Foreskin keratinocyte (primary cell): ENCODE measurements at places on chromosomes 3 and 15. TPM values are rescaled to one million over a fixed set of nuclear protein-coding genes. Genes with fewer than 3 reads are reported as not detected.

AMOTL2 gene
- 79.5 and 86.7 TPM in 2 replicates for total RNA-seq

GRCh38 chr15:84861781-84862180 lies 22.7 kb upstream of the SLC28A1 start:
- no peak for DNase-seq

DNA sequence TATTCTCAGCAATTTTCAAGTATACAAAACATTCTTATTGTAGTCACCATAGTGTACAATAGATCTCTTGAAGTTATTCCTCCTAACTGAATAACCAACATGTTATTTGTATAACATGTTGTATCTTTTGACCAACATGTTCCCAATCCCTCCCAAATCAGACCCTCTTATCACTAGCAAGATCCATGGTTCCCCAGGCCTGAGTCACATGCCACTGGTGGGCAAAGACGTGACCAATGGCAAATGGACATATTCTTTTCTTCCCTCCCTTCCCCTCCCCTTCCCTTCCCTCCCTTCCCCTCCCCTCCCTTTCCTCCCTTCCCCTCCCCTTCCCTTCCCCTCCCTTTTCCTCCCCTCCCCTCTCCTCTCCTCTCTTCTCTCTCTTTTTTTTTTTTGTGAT lies 45.4 kb downstream of the AMOTL2 start:
- no peak for DNase-seq

TRH gene
- not detected in 2 replicates for total RNA-seq

GRCh38 chr3:14319654-14320182 lies 82.7 kb upstream of the SLC6A6 start:
- peak; percentile 56 for DNase-seq

DNA sequence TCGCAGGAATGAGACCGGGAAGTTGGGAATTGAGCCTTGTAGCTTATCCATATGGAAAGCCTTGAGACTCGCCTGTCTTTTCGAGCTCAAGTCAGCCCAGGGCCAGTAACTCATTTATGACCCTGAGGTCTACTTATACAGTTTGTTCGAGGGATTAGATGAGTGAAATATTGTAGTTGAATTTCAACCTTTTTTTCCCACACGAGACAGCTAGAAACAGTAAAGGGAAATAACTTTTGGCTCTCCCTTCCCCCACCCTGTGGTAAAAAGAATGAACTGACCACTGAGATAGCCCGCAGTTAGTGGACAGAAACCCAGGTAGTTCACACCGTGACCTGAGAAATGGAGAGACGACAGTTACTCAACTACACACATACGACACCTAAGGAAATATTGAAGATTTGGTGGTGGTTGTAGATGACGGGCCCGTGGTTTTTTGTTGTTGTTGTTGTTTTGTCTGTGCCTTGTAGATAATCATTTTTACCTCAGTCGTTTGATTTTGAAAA lies 841 bp downstream of the EIF3J start:
- DNase-seq: peak; percentile 13

DBR1 gene
- total RNA-seq: 18.6 TPM in 2 replicates

DNA sequence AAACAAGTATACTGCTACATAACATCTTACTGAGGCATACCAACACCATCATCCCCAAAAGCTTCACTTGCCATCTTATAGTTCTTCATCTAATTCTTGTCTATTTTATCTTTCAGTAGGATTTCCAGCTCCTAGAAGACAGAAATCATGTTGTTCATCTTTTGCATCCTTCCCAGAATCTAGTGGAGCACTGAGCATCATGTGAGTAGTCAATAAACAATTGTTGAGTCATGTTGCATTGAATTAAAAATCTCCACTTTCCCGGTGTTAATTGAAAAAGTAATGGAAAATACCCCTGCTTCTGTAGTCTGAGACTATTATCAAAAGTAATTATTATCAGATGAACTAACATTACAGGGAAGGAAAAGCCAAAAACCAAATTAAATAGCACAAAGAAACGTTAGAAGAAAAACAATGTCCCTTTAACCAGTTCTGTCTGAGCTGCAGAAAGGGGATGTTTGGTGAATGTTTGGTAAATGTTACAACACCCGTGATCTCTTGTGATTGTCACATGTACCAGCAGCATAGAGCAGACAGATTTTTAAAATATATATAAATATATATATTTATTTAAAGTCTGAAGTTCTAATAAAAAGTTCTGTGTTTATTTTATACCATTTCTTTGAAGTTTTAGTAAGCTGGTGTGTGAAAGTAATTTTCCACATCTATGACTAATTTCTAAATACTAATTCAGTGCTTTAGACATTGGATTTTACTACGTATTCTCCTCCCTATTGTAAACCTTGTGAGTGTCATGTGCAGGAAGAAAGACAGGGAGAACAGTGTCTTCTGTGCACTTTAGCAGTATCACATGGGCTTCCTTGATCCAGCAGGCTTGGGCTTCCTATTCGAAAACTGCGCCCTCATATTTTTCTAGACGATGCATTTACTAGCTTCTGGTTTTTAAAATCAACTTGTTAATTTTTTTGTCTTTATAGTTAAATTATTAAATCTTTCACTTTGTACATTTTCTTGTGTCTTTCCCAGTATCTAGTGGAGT lies 85.6 kb downstream of the RAP2B start:
- no peak for DNase-seq

DPPA4 gene
- not detected in 2 replicates for total RNA-seq

GRCh38 chr15:80554560-80554959 lies 140.6 kb upstream of the ABHD17C start:
- no peak for DNase-seq

GRCh38 chr3:184937611-184938010 lies 125.6 kb downstream of the VPS8 start:
- DNase-seq: no peak

GRCh38 chr3:133383175-133383574 lies 16.7 kb upstream of the BFSP2 start:
- DNase-seq: peak; percentile 80

DNA sequence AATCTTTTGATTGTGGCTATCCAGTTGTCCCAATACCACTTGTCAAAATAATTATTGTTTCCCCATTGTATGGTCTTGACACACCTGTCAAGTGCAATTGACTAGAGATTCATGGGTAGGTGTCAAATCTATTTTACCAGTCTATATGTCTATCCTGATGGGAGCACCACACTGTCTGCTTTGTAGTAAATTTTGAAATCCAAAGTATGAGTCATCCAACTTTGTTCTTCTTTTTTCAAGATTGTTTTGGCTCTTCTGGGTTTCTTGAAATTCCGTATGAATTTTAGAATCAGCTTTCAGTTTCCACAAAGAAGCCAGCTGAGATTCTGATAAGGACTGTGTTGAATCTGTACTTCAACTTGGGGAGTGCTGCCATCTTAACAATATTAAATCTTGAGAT lies 71.9 kb downstream of the CSNK1G1 start:
- DNase-seq: peak; percentile 6

NUP210 gene
- not detected in 2 replicates for total RNA-seq

- peak; percentile 26 for DNase-seq
These were observed 24.6 kb upstream of the MCCC1 start for GRCh38 chr3:183123891-183124290.

GRCh38 chr15:60710656-60711055 lies 231.7 kb upstream of the ICE2 start:
- DNase-seq: no peak

GPR171 gene
- not detected in 2 replicates for total RNA-seq

DNA sequence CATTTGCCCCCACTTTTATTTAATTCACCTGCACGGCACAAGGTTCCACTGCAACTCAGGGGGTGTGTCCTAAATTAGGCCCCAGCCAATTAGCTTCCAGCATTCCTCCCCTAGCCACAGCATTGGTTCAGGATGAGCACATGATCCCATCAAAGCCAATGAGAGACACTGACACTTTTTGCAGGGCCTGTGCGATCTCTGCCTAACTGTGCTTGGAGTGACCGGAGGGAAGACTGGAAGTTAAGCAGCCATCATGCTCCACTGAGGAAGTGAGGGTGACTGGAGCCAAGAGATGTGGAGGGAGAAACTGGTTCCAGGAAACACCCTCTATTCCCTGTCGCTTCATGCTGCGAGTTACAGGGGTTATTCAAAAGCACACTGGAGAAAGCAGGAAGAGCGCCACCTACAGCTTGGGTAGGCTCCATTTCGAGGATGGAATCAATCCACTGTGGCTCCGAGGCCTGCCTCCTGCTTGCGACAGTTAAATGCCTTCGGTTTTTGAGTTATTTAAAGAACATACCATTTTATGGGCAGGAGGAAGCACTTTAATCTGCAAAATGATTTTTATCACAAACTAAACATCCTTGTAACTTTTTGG lies 122.2 kb upstream of the WNT5A start:
- DNase-seq: no peak

GRCh38 chr15:51492528-51492927 lies 130.0 kb downstream of the DMXL2 start:
- no peak for DNase-seq

DNA sequence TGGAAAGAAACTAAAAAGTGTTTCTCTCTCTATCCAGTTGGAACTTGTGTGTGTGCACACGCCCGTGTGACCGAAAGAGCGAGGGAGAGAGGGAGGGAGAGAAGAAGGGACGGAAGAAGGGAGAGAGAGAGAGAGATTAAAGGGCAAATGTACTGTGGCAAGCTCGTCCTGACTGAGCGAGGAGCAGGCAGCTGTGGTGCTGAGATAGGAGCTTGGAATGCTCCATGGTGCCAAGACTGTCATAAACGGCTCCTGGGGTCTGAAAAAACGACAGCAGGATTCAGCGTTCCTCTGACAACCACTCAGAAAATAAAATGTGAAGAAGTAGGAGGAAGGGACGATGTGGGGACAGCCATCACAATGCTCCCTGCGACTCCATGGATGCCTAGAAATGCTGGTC lies 276.0 kb downstream of the SV2B start:
- no peak for DNase-seq

GRCh38 chr15:28901987-28902745 lies 16.4 kb downstream of the APBA2 start:
- DNase-seq: no peak

UCN2 gene
- 18.8 and 35.4 TPM in 2 replicates for total RNA-seq

- DNase-seq: no peak
These were observed 184.2 kb downstream of the CHL1 start for GRCh38 chr3:380801-381200.

- no peak for DNase-seq
These were observed 130.8 kb downstream of the CHCHD6 start for GRCh38 chr3:126834596-126835471.

ADPRH gene
- total RNA-seq: 0.99 and 1.0 TPM in 2 replicates

NECTIN3 gene
- 7.4 and 8.2 TPM in 2 replicates for total RNA-seq

BTBD1 gene
- total RNA-seq: 47.9 and 48.4 TPM in 2 replicates

CHRM5 gene
- total RNA-seq: not detected in 2 replicates

PIAS1 gene
- 19.4 and 23.0 TPM in 2 replicates for total RNA-seq

DNA sequence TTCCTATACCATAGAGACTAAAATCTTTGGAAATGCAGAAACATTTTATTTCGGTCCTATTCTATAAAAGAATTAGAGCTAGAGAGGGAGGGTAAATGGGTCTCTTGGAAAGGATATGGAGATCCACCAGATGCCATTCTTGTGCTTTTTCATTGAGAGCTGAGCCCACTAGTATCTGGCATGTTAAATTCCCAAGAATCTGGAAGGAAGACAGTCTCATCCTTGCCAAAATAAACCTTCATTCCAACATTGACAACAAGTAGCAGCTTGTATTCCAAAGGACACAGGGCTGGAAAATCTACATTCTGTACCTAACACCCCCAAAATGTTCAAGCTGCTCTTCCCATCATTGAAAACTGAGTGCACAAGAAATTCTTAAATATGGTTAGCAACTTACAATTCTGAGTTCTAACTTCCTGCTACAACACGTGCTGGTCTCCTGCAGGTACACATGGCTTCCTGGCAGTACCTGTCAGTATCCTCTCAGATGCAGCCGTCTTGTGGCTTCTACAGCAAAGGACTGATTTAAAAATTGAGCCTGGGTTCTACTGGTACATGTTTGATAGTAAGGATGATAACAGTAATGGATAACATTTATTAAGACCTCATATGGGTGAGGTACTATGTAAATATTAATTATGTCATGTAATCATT lies 348.1 kb downstream of the SV2B start:
- DNase-seq: no peak
